ENCODE measurements at places on chromosomes 1 and 21.

- no peak for DNase-seq
Observed at GRCh38 chr1:202576816-202577215, 133.4 kb downstream of the SYT2 start.

DNA sequence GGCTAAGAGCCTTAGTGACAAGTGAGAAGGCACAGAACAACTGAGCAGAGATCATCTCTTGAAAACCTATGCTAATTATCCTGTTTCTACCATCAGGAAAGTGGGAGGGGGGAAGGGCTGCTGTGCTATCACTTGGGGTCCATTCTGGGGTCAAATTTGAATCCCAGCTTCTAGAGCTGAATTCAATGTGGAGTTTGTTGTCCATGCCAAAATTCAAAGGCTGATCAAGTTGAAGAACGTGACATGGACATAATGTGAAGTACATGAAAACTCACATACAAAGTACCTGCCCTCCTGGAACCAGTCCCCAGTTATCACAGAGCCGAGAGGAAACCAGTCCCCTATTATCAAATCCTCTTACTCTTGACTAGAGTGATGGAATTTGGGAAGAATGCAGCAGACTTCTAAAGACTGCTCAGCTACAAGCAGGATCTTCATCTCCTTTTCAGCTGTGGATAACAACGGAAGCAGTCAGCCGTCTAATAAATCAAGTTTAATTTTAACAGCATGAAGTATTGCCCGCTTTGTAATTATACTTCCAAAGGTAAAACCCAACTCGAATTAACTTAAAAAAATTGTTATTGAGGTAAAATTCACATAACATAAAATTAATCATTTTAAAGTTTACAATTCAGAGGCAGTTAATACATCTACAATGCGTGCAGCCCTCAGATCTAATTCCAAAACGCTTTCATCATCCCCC lies 78.3 kb downstream of the SLC45A1 start:
- DNase-seq, result no peak

DNA sequence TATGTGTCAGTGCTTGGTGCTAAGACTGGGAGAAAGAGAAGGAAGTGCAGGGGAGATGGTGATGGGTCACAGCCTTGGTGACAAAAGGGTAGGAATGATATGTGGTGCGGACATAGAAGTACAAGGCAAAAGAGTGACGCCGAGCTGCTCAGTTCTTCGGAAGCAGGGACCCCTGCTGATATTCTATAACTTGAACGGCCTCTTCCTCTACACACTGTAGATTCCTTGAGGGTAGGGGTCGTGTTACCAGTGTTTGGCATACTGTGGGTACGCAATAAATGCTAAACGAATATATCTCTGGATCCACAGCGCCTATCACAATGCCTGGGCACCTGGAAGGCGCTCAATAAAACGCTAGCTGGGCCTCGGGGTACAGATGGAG lies 488 bp downstream of the DBT start:
- no peak for DNase-seq

DNA sequence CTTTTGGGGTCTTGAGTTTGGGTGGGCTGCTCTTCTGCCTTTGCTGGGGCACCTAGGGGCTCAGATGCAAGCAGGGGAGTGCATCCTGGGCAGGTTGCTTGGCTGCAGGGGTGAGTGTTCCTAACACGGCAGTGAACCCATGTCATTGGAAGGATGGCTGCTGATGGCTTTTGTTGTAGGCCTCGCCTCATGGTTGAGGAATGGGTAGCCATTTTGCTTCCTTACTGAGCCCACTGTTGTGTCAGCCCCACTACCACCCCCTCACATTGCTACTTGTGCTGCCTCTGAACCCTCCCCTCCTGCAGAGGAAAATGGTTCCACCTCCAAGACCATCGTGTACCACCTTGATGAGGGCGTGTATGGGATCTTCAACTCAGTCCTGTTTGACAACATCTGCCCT lies 16.8 kb downstream of the AZIN2 start:
- no peak for DNase-seq

DNA sequence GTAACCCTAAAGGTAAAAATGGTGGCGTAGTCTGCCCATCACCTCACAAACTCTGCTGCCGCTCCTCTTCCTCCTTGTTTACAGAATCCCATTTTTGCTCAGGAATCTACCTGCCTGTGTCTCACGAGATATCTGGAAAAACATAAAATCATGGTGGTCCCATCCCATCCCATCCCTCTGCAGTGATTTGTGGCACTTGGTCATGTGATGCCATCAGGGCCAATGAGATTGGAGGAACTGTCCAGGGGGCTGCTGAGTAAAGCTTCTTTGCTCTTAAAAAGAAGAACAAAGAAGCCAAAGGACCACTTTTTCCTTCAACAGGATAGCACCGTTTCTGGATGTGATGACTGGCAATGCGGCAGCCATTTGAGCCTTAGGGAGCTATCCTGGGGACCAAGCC lies 33.0 kb upstream of the CLDN14 start:
- DNase-seq, result no peak

GRCh38 chr1:212457740-212458338 lies 25.1 kb downstream of the NENF start:
- no peak for DNase-seq

GRCh38 chr1:2347896-2348295 lies 43.5 kb downstream of the MORN1 start:
- peak; percentile 55 for DNase-seq

DNA sequence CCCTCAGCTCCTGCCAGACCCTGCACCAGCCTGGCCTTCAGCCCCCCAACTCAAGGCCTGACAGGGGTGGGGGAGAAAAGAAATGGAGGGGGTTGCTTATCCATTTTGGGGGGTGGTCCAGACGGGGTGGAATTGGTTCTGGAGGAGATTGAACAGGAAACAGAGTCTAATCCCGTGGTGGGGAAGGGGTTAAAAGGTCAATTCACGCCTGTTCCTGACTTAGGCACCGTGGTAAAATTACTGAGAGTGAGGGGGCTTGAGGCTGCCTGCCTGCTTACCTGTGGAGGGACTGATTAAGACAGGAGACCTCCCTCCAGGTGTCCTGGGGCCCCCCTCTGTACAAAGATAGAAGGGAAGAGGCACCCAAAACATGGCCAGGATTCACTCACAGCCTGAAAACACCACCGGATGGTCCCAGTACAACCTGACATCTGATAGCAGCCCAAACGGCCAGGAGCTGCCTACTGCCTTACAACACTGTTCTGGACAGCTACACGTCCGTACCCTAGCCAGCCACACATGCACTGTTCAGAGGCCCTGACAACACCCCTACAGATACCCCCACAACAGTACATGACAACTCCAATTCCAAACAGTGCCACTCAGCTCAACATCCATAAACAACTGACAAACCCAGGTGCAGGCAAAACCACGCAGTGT lies 31.8 kb downstream of the AHDC1 start:
- DNase-seq, result peak; percentile 75

- DNase-seq, result no peak
Observed at GRCh38 chr1:3461238-3461933, 6.9 kb downstream of the ARHGEF16 start.

DNA sequence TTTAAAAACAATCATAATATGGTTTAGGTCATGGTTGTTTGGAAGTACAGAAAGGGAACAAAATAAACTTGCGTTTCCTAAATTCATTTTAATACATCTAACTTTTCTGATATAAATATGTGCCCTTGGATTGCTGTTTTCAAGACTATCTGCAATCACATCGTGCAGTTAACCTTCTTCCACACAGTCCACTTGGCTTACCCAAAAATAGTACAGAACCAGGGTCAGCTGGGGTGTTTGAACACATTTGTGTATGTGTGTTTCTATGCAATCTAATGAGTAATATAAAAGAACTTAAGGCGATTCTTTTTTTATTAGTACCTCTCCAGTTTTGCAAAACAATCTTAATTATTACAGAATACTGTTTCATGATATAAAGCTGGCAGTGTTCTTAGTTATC lies 19.9 kb downstream of the SAMSN1 start:
- no peak for DNase-seq

DNA sequence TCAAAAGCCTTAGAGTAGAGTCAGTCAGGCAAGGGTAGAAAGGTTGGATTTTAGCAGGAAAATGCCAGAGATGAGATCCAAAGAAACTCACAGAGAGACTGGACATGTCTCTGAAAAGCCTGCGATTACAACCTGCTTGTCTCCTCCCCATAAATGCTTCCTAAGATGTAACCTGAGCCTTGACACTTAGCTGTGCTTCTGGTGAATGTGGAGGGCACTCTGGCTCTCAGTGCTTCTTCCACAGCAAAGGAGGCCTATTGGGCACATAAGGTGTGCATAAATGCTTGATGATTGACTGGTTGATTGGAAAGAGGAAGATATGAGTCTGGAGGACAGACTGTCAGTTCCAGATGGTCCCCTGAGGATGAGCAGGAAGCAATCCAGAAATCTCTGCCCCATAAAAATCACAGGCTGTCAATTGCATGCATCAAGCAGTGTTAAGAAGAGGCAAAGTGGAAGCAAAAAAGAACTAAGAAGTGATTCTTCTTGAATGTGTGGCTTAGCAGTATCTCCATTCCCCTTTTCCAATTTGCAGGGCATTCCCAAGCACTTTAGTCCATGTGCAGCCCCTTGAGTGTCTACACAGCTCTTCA lies 236.2 kb upstream of the RRP15 start:
- DNase-seq, result no peak

DNA sequence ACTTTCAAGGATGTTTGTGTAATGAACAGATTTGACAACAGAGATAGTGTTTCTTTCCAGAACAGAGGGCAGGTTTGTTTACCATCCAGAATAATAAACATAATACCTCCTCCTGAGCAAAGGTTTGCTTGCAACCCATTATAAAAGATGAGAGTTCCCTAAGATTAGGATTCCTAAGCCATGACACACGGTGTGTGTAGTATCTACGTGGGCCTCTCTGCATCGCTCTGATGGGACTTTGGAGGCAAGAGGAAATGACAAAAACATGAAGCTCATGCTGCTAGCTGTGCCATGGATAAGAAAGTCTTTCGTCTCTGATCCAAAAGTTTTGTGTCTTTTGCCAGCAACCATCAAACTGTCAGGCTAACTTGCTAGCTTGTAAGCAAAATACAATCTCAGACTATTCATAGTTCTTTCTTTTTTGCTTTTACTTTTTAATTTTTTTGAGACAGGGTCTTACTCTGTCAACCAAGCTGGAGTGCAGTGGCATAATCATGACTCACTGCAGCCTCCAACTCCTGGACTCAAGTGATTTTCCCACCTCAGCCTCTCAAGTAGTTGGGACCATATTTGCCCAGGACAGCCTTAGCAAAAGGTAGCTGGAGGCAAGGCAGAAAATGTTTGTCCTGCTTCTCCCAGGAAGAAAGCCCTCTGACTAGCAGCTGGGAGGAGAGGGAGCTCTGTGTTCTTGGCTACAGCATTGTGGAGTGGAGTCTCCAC lies 81.1 kb downstream of the LHX4 start:
- DNase-seq, result no peak

DNA sequence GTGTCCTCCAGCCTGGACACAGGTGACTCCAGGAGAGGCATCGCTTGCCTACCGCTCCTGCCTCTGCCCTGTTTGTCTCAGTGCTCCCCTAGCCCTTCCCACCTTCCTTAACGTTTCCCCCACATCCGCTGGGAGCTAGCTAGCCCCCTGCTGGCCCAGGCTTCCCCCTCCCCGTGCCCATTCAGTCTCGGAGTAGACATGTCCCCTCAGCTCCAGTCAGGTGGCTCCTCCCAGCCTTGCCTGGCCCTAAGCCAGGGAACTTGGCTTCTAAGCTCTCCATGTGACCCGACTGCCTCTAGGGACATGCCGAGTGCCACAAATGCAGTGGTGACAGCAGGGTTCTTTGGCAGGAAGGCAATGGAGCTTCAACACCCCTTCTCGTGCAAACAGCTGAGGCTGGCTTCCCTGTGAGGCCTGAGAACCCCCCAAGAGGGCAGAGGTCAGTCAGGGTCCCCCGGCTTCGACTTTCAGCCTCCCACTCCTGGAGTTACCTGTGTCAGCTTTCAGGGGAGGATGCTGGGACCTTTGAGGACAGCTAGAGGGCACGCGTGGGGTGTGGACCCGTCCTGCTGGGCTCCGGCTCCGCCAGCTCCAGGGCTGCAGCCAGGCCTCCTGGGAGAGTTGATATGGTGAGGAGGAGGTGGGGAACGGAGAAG lies 16.2 kb downstream of the DRAXIN start:
- no peak for DNase-seq

GRCh38 chr1:82978461-82979324 lies 1020.2 kb downstream of the TTLL7 start:
- DNase-seq, result no peak

DNA sequence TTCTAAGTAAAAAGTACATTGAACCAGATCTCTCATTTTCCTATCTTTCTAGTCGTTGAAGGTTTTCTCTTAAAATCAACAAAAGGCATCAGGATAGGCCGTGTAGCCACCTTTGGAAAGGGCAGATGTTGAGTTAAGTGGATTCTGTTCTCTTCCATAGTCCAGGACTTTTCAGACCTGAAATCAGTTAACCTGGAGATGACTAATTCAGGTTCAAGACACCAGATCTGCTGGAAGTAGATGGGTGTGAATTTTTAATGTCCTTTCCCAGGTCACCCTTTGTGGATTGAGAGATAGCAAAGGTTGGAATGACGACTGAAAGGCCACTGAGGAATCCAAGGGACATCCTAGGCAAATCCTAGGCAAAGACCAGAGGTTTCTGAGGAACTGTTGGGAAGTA lies 172.8 kb downstream of the DHRS3 start:
- DNase-seq, result no peak

DNA sequence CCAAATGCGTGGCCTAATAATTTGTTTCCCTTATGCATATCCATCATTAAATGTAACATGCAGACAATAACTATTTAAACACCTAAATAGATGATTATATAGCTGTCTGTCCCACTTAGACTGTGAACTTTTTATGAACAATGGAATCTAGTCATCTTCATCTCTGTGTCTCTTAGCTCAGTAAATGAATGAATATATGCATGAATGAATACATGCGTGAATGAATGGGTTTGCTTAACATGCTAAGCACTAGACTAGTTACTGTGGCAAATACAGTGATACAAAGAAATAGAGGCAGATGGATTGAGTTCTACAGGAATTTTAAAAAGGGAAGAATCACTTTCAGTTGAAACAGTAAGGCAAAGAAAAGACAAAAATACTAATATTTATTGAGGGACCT lies 232.0 kb downstream of the FGGY start:
- no peak for DNase-seq

- no peak for DNase-seq
Observed at GRCh38 chr1:240149484-240150094, 57.9 kb downstream of the FMN2 start.

- peak; percentile 81 for DNase-seq
Observed at GRCh38 chr21:32413697-32414578, 1.4 kb downstream of the EVA1C start.

DNA sequence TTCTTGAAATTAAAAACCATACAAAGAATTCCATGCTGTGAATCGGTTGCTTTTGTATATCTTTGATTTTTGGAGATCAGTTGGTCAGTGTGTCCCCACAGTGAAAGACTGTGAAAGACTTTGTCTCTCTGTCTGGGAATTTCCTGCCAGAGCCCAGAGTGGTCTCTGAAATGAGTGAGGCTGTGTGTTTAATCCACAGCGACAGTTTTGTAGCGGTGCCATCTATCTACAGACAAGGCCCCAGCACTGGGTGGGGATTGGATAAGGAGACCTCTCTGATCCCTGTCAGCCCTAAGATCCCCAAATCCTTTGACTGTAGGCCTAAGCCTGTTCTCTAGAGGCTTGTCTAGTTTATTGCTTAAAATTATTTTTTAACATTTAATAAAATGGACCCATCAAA lies 10.3 kb downstream of the GPR25 start:
- no peak for DNase-seq

GRCh38 chr1:24639881-24640280 lies 3.2 kb upstream of the SRRM1 start:
- no peak for DNase-seq

GRCh38 chr21:33729641-33730040 lies 87.3 kb downstream of the ITSN1 start:
- DNase-seq, result no peak

GRCh38 chr1:163844459-163844858 lies 522.7 kb downstream of the NUF2 start:
- no peak for DNase-seq

- DNase-seq, result no peak
Observed at GRCh38 chr1:12305377-12305776, 75.5 kb downstream of the VPS13D start.

Measured in sigmoid colon (tissue), 7 donors.